ENCODE measurements at places on chromosomes 3 and 15.

DNA sequence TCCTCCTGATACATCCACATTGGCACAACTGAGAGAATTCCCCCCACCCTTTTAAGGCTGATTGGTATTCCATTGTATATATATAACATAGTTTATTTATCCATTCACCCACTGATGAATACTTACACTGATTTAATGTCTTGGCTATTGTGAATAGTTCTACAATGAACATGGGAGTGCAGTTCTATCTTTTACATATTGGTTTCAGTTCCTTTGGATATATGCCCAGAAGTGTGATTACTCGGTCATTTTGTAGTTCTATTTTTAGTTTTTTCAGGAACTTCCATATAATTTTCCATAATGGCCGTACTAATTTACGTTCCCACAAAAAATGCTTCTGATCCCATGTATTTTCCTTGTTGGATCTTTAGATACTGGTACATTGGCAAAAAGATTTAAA is 135.3 kb downstream of the FMN1 start:
- DNase-seq = peak; percentile 83

- DNase-seq = no peak
Measured at GRCh38 chr3:42827654-42828053, 18.4 kb downstream of the ACKR2 start.

GRCh38 chr3:20984594-20985205 is 766.3 kb downstream of the ZNF385D start:
- DNase-seq = no peak

- no peak for DNase-seq
Measured at GRCh38 chr3:13272831-13273603, 147.1 kb downstream of the NUP210 start.

DNA sequence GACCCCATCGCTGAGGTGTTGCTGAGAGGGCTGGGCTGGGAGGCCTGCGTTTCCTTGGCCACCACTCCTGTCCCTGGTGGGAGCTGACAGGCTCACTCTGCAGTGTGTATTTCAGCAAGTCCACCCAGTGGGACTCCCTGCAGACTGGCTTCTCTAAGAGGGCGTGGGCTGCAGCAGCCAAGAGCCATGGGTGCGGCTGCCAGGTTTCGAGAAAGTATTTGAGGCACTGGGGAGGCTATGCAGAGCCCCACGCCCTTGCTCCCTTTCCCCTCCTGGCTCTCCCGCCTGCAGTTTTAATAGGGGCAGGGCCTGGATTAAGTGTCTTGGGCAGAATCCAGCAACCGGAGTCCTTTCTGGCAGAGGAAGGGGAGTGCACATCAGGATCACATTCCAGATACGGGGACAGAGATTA is 242.1 kb downstream of the THSD4 start:
- no peak for DNase-seq

DNA sequence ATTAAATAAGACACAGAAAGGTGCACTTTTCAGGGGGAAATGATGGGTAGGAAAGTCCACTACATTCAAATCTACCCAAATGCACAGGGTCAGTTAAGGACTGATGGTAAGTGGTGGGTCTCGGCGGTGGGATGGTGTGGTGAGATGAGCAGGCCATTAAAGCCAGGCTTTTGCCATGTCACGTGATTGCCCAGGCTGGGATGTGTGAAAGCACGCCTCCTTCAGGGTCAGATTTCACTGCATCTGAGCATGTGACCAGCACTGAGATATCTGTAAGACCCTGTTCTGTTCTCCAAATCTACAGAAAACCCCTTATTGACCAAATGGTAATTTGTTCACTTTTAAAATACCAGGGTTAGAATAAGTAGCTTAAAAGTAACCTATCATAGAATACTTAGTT is 301.5 kb downstream of the MEX3B start:
- DNase-seq = no peak

GRCh38 chr15:38304481-38304880 is 51.8 kb downstream of the SPRED1 start:
- DNase-seq = no peak

DNA sequence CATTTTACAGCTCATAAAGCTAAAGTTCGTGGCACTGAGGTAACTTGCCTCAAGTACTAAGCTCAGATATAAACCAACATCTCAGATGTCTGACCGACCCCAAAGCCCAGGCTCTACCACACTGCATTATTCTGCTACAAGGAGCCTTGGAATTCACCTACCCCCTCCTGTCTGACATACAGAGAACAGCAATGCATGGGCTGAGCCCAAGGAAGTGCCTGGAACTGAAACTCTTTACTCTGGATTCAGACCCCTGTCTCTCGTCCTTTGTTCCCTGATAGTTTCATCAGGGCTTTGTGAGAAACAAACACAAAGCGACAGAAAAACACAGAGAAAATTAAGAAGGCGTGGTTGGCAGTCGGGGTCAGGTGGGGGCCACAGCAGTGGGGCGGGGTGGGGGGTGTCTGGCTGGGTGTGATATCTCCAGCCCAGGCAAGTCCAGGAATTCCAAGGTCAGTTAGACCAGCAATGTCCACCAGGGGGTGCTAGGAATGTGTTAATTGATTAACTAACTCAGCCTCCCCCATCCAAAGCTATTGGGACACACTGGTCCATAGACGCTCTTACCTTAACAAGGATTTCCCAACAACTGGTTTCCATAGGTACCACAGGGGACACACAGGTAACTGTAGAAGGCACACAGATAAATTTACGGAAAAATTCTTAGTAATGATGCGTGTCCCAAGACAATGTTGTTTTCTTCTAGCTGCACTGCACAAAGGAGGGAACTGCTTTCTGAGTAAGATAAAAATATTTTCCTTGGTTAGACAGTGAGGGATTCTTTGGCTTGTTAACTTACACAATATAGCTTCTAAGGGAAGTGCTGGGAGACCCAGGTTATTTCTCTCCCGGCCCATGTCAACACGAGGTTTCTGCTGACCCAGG is 18.8 kb upstream of the SSUH2 start:
- DNase-seq = peak; percentile 65

GRCh38 chr15:39919748-39920509 is at the start of gene GPR176:
GPR176 (minus strand) TSS chr15:39920266; CDS start chr15:39920026, 240 bp downstream.
- peak; percentile 85 for DNase-seq

DNA sequence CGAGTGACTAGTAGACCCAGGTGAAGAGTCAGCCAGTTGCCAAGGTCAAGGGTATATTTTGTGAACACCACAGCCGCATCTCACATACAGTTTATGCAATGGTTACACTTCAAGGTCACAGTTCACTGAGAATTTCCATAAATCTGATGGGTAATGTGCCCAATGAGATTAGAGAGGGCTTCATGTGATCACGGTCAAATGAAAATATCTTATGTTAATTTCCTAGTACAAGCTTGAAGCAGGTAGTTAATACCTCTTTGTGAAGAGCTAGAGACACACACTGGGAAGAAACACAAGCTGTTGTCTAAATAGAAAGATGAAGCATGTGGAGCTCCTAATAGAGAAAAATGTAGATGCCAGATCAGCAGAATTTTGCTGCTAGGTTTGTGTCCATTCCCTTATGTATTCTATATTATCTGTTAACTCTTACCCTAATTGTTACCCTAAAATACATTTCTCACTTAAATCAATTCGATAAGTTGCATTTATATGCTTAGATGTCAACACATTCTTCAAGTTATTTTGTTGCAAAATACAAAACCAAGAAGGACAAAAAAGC is 136.0 kb downstream of the NR2F2 start:
- no peak for DNase-seq

Measured in fibroblast of lung (primary cell).